ENCODE measurements at places on chromosomes 3 and 15.

- no peak for DNase-seq
These were observed 20.5 kb upstream of the OR5H1 start for GRCh38 chr3:98109807-98110549.

- no peak for DNase-seq
These were observed 38.7 kb downstream of the SENP8 start for GRCh38 chr15:72156928-72157327.

GRCh38 chr15:24916305-24917009, 38.3 kb upstream of the SNRPN start:
- no peak for DNase-seq

- no peak for DNase-seq
These were observed 207.7 kb upstream of the CFAP20DC start for GRCh38 chr3:59257506-59257905.

DNA sequence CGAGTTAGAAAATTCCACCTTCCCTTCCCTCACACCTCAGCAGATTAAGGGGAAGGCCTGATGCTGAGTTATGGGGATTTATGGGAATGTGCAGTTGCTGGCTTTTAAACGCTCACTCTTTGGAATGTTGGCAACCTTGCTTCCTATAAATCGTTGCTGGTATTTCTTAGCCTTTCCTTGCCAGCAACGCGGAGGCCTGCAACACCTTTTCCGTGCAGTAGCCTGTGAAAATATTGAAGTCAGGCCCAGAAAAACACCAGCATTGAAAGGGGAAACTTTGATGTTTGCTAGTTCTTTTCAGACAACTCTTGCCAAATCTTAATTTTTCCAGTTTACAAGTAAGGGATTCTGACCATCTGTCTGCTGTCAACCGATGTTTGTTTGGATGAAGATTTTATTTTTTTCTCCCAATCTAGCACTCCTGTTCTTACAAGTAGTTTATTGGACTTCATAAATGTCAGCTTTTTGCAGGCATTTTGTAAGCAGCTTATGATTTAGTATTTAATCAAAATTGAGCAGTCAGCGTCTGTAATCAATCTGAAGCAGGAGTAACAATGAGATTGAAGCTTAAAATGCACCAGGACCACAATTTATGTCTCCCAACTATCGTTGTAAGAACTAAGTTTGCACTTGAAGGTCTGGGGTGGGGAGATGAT, 251.0 kb downstream of the RPLP1 start:
- no peak for DNase-seq

GRCh38 chr15:76337059-76337695, 604 bp downstream of the ISL2 start:
- no peak for DNase-seq

DNA sequence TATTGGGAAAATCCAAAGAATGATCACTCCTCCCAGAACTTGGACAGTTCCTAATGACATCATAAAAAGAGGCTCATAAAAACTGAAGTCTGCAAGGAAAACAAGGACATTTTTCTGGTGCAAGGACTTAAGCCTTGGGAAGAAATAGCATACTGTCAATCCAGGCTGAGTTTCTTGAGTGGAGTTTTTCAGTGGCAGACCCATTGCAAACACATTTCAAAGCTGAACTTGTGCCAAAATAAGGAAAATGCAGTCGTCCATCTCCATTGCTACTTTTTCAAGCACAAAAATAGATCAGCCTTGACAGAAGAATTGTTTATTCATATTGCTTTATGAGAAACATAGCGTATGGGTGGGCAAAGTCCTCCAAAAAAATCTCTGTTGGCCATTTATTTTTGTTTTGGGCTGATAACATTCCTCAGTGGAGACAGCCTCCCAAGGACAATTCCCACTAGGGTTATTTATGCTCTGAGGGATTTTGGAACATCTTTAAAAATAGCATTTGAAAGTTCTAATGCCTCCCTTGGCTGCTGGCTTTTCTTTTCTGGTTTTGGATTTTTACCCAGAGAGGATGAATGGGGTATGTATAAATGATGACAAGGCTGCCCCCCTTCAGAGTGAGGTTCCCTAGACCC, 220.0 kb downstream of the CADPS start:
- DNase-seq: no peak

DNA sequence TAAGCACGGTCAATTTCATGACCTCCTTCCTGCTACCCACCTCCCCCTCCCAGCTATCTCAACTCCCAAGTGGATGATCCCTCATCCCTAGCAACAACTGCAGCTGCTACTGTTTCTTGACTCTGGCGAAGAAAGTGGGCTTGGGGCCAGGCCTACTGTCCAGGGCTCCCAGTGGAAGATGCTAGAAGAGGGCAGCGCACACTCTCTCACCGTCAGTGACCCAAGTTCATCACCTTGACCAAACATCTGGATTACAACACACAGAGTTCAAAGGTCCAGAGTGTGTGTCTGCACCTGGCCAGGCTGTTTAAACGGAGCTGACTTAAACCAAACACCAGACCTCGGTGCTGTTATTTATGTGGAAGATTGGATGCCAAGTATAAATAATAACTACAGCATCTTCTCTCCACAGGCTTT, 385.6 kb downstream of the SHQ1 start:
- no peak for DNase-seq

GRCh38 chr3:145889730-145890129, 271.3 kb downstream of the PLOD2 start:
- DNase-seq: no peak

DNA sequence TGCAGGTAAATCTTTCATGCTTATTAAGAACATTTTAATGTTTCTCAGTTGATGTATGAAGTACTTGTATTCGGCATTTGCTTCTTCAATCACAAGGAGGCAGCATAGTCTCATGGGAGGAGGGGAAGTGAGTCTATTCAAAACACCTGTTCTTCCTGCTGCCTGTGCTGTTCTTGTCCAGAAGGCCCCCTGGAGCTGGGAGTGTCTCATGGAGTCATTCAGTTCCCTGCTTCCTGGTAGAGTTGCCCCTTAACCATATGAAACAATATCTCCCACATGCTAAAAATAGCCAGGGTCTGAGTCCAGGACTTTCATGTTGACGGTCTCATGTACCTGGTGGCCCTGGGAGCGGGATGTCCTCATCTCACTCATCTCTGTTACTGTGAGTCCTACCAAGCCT, 15.5 kb upstream of the PPP1R2 start:
- no peak for DNase-seq

DNA sequence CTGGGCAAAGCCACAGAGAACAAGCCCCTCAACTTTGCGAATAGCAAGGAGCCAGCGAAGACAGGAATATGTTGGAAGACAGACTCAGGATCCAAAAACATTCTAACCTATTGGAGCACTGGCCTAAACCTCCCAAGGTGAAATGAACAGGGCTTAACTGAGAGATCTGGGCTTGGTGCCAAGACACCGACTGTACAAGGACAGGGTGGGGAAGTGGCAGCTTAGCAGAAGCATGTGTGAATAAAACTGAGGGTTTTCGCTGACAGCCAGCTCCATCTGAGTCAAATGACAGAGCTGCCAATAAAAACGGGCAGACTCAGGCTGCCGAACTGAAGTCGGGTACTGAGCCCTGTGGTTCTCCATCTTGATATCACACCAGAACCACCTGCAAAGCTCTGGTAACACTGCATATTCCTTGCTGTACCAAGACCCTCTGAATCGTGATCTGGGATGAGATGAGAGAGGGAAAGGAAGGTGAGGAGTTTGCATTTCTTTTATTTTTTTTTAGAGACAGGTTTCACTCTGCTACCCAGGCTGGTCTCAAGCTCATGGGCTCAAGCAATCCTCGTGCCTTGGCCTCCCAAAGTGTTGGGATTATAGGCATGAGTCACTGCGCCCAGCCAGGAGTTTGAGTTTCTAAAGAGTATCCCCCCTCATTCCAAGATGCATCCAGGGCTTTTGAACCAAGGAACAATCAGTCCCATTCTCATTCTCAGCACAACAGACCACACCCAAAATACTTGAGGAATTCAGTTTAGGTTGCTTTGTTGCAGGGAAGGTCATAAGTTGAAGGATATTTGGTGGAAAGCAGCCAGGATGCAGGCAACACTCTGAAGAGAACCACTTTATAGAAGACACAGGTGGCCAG, 6.0 kb upstream of the PLCB2 start:
- no peak for DNase-seq

- peak; percentile 62 for DNase-seq
These were observed 682 bp downstream of the CLDND1 start for GRCh38 chr3:98521897-98522543.

DNA sequence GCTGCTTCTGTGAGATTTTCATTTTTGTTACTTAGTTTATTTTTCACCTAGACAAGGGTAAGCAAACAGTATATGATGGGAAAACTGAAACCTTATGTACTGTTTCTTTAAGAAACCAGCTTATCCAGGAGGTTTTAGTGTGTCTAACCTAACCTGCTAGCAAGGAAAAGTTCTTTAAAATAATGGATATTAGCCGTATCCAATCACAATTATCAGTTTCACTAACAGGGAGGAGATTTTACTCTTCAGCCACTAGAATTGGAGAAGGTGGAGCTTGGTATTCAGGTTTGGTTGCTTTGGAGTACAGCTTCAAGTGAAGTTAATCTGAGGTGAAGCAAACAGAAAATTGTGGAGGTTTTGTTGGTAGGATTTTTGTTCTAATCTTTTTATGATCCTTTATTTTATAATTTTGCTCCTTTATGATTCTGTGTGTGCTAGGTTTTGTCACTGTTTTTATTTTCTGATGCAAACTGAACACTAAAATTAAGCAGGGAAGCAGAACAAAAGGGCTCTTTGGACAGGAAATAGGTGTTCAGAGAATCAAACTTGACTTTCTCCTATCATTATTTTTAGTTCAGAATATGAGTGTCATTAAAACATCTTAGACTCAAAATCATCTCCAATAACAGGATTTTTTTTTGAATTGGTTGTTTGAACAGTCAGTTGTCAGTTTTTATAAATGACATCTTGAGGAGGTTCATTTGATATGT, 13.0 kb downstream of the ZFAND6 start:
- DNase-seq: no peak

- DNase-seq: no peak
These were observed 673.9 kb upstream of the NR2F2 start for GRCh38 chr15:95656595-95656994.

DNA sequence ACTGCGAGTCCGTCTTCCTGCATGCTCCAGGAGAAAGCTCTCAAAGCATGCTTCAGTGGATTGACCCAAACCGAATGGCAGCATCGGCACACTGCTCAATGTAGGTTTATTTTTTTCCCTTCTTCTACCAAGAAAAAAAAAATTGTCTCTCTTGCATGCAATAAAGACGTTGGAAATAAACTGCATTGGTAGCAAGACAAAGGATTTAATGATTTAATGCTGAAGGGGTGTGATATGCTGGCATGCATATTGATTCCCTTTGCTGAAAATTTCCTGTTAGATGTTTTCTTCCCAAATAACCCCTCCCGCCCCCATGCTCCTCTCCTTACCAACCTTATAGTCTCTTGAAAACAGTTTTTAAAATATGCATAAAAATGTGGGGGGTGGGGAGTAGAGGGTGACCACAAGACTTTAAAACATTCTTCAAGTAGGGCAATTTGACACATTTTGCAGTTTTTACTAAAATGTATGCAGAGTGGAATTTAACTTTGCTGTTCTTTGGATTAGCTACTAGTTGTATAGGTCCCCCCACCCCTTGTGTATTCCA, 799 bp downstream of the RARB start:
- no peak for DNase-seq

- no peak for DNase-seq
These were observed 196.4 kb downstream of the UACA start for GRCh38 chr15:70566989-70567388.

DNA sequence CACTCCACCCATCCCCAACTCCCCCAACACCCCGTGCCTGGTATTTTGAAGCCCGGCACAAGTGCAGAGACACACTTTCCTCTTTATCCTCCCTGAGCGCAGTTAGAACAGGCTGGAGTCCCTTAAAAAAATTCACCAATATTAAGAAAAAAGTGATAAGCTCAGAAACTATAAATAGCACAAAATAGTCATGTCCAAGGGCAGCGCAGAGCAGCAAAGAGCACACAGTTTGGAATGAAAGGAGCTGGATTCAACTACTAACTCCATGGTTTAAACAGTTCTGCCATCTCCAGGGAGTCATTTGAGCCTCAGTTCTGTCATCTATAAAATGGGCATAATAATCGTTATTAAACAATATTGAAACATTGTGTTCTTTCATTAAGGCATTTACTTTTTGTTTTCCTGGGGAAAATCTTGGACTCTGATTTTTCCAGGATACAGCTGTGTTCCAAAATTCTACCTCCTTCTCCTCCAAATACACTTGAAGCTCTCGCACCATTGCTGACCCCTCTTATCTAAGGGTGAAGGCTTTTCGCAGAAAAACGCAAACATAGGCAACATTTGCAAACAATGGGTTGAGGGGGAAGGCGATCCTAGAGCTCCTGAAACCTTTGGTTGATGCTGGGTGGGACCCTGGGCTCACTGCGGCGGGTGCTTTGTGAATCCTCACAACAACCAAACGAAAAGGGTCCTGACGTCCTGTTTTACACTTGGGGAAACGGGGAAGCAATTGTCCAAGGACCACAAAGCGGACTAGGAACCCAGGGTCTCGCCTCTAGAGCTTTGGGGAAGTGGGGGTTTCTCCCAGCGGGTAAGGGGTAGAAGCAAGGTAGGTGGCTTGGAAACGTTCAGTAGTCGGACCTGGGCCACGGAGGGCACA, 41.8 kb downstream of the EPHB3 start:
- no peak for DNase-seq

DNA sequence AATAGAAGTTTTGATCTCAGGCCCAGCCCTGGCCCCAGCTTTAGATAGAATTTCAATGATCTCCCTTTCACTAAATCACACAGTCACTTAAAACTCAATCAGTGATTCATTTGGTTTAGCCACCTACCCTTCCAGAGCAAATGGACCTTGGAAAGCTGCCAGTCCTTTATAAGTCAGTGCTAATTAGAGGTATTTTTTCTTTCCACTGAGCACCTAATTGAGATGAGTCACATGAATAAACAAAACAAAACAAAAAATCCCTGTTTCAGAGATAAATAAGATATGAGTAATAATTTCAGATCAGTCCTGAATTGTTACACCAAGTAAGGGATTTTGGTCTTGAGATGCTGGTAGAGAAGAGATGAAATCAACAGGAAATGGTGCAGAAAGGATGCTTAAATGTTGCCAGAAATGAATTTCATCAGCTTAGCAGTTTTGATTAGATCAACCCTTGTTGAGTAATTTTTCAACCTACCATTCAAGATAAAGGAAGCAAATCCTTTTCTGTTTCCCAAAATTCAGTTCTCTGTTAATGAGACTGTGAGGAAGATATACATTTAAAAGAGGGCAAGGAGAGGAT, 352.0 kb upstream of the COL8A1 start:
- no peak for DNase-seq

GRCh38 chr3:43884581-43884980, 193.8 kb downstream of the ABHD5 start:
- no peak for DNase-seq

Measured in stimulated activated naive CD4-positive, alpha-beta T cell treated with Interleukin-2 at 50 U/mL for 16 hours (primary cell).